ENCODE measurements at places on chromosomes 16 and 17. TPM values are rescaled to one million over a fixed set of nuclear protein-coding genes. Genes with fewer than 3 reads are reported as not detected.
A peak's percentile ranks its signal among the peaks of the same experiment; 100 is the strongest.

DNA sequence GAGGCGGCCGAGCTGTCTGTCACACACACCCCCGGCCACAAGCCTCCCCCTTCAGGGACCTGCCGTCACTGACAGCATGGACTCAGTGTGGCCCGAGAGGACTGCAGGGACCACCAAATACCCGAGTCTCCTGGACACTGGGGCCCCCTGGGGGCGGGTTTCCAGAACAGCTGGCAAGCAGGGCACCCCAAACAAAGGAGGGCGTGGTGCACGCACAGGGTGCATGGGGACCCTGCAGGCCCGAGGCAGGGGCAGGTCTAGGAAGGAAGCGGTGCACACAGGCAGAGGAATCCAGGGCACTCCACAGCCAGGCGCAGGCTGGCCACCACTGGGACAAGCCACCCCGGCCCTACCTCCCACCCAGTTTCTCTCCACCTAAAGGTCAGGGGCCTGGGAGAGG is 28.7 kb upstream of the ENPP7 start:
- H3K4me1 ChIP-seq: no peaks in the 10 kb centered on the region
- DNase-seq: no peak
- H3K27ac ChIP-seq: no peak overlapping the region

GRCh38 chr17:2062571-2063183 is 7.8 kb downstream of the HIC1 start:
- peaks cover 22% of the 10 kb centered on the region for H3K36me3 ChIP-seq
- H3K4me3 ChIP-seq: no peak overlapping the region
- peaks cover 36% of the 10 kb centered on the region for H3K4me1 ChIP-seq
- no peak for DNase-seq
- peaks cover 14% of the 10 kb centered on the region for H3K27me3 ChIP-seq

- H3K27ac ChIP-seq: no peak overlapping the region
- H3K4me3 ChIP-seq: no peak overlapping the region
- H3K27me3 ChIP-seq: peaks cover 1% of the 10 kb centered on the region
- H3K36me3 ChIP-seq: no peaks in the 10 kb centered on the region
Measured at GRCh38 chr17:32783602-32784001, 93.3 kb downstream of the MYO1D start.

DNA sequence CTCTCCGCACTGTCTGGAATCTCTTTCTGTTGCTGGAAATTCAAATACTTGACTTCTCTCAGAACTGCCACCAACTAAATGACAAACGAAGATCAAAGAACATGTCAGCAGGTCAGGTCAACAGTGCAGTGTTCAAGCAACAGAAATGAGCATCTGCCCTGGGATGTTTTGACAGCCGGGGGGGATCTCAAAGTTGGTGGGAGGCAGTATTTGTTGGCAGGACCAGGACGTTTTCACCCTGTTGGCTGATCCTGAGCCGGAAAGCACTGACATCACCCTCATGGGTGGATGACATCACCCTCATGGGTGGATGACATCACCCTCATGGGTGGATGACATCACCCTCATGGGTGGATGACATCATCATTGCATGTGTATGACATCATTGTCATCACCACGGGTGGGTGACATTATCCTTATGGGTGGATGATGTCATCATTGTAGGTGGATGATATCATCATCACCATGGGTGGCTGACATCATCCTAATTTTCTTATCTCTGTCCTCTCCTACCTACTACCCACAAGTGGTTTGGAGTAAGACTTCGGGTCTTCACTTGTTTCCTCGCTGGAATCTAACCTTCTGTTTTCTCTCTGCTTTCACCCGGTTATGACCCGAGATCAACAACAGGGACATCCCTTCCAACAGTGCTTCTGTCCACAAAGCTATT is 18.9 kb downstream of the DNAH17 start:
- H3K27ac ChIP-seq: no peak overlapping the region
- H3K4me1 ChIP-seq: no peaks in the 10 kb centered on the region
- no peak overlapping the region for H3K4me3 ChIP-seq
- no peaks in the 10 kb centered on the region for H3K36me3 ChIP-seq

DNA sequence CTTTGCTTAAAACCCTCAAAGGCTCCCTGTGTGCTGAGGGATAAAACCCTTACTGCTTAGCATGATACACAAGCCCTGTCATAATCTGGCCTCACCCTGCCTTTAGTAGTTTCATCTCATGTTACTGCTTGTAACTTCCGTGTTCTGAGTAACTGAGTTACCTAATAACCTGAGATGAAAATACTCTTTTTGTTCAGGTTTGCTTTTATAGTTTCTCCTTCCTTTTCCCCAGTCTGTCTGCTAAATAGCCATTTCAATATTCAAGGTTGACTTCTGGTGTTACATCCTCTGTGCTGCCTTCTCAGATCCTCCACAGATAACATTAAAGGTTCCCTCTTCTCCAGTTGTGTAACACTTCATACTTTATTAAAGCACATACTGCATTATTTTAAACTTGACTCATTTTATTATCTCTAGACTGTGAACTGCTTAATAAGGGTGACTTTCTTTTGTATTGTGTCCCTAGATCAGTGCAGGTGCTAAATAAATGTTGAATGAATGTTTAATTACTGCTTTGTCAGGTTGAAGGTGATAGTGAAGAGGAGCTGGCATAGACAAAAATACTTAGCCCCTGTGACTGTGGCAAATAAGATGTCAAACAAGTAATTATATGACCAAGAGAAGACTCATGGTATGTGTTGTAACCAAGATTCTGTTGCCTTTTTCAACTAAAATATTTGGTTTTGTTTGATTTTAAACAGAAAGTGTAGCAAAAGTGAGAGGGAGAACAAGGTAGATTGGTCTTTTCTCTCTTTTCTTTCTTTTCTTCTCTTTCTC is 47.8 kb downstream of the NFAT5 start:
- H3K36me3 ChIP-seq: no peaks in the 10 kb centered on the region
- no peaks in the 10 kb centered on the region for H3K27me3 ChIP-seq
- H3K4me3 ChIP-seq: no peak overlapping the region
- no peak for DNase-seq

The CRLF3 gene
- 98.7 TPM for polyA plus RNA-seq

GRCh38 chr16:26901983-26902382 is 164.7 kb upstream of the C16orf82 start:
- H3K4me3 ChIP-seq: no peak overlapping the region
- H3K36me3 ChIP-seq: no peaks in the 10 kb centered on the region
- H3K4me1 ChIP-seq: no peaks in the 10 kb centered on the region
- no peak for DNase-seq
- H3K27me3 ChIP-seq: peaks cover 3% of the 10 kb centered on the region

The ALDH3A1 gene
- 0.43 TPM for polyA plus RNA-seq

DNA sequence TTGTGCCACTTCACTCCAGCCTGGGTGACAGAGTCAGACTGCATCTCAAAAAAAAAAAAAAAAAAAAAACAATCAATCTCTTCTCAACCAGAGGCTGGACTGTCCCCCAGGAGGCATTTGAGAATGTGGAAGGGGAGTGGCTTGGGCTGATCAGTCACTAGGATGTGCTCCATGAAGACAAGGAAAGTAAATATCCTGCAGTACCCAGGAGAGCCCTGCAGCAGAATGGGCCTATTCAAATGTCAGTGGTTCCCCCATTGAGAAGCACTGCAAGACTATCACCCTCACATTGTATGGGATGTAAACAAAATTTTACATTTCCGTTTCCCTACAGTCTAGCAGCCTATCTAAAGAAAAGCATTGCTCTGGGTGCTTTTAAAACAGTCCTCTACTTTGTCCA is 70.3 kb downstream of the DNAH9 start:
- no peak overlapping the region for H3K4me3 ChIP-seq
- H3K36me3 ChIP-seq: no peaks in the 10 kb centered on the region
- H3K4me1 ChIP-seq: no peaks in the 10 kb centered on the region
- peaks cover 1% of the 10 kb centered on the region for H3K27me3 ChIP-seq
- no peak for DNase-seq

- no peak for DNase-seq
- no peak overlapping the region for H3K4me3 ChIP-seq
- no peak overlapping the region for H3K27ac ChIP-seq
- H3K27me3 ChIP-seq: no peaks in the 10 kb centered on the region
- H3K36me3 ChIP-seq: no peaks in the 10 kb centered on the region
Measured at GRCh38 chr17:39352511-39352910, 48.9 kb downstream of the FBXL20 start.

DNA sequence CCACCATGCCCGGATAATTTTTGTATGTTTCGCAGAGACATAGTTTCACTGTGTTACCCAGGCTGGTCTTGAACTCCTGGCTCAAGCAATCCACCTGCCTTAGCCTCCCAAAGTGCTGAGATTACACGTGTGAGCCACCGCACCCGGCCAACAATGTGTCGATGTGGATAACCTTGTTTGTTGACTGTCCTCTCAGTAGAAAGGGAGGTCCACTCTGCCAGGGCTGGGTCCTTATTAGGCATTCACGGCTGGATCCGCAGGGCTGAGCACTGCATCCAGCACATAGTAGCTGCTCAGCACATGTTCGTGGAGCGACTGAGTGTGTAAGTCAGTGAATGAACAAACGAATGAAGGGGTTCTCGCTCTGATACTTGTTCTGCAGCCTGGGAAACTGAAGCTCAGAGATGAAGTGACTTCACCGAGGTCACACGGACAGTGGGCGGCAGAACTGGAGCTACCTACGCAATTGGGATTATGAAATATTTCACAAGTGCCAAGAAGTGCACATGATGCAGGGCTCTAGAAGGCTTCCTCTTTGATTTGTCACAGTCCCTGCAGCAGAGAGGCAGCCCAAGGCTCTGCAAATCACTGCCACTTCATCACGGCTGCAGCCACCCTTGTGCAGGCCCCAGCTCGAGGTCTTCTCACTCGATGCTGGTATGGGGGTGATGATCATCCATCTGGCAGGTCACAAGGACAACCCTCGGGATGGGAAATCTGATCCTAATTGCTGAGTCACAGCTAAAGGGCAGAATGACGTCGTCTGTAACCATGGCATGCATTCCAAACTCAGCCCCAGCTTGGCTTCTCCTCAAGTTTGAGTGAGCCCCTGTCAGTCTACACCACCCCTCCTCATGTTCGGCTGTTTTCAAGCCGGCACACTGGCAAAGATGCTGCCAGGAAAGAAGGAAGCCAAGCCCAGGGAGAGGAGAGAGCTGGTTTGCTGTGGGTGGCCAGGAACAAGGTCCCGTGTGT is 28.0 kb upstream of the SNN start:
- H3K36me3 ChIP-seq: no peaks in the 10 kb centered on the region
- peak overlapping the region; percentile 84 for H3K27ac ChIP-seq
- H3K4me3 ChIP-seq: peak overlapping the region; percentile 9
- H3K4me1 ChIP-seq: peaks cover 26% of the 10 kb centered on the region
- peaks cover 4% of the 10 kb centered on the region for H3K27me3 ChIP-seq

DNA sequence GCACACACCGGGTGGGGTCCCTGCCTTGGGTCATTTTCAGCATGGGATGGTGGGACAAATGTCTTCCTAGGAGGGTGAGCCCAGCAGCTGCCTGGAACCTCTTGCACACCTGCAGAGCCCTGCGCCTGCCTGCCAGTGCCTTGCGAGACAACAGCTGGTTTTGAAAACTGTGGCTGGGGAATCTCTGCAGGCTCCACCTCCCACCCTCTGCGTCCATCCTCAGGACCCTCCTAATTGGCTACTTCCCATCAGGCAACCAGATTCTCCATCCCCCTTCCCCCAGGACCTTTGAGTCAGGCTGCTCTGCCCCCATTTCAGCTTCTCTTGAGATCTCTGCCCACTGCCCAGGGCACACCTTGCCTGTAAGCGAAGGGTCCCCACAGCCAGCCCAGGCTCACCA is 26.6 kb downstream of the PEMT start:
- H3K36me3 ChIP-seq: no peaks in the 10 kb centered on the region
- H3K4me3 ChIP-seq: no peak overlapping the region
- H3K27ac ChIP-seq: no peak overlapping the region
- no peak for DNase-seq
- peaks cover 3% of the 10 kb centered on the region for H3K27me3 ChIP-seq

DNA sequence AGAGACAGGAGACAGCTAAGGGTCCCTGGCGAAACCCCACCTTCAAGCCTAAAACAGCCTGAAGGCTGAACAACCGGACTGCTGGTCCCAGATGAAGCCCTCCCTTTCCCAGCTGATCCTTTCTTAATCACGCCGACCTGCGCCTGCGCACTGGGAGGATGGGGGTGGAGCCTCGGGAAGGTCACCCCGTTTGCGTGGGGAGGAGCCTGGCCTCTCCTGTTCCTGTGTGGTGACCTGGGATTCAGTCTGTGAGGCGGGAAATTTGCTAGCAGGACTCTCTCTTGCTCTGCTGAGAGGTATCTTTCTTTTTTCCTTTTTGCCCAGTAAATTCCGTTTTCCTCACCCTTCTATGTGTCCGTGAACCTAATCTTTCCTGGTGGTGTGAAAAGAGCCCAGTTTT is 9.6 kb downstream of the FAM20A start:
- H3K4me1 ChIP-seq: peaks cover 13% of the 10 kb centered on the region
- H3K4me3 ChIP-seq: no peak overlapping the region
- peaks cover 10% of the 10 kb centered on the region for H3K27me3 ChIP-seq

GRCh38 chr17:82900741-82901140 is 60.9 kb upstream of the ZNF750 start:
- H3K36me3 ChIP-seq: peaks cover 13% of the 10 kb centered on the region
- no peak overlapping the region for H3K4me3 ChIP-seq
- H3K4me1 ChIP-seq: peaks cover 8% of the 10 kb centered on the region
- no peak overlapping the region for H3K27ac ChIP-seq

The HAS3 gene
- polyA plus RNA-seq: not detected

DNA sequence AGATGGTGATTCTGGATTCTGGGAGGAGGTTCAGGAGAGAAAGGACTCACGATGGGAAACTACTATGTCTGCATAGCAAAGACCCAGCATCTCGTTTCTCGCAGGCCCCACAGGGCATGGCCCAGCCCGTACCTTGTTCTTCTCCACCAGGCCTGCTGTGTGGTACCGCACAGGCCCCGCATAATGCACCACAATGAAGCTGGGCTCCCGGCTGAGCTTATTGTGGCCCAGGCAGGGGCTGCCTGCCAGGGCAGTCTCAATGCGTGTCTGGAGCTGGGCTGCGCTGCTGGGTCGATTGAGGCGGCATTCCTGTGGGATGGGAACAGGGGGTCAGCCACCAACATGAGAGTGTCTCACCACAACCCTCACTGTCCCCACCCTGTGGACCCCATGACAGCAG is 20.4 kb downstream of the ZNHIT3 start:
- peaks cover 1% of the 10 kb centered on the region for H3K27me3 ChIP-seq
- H3K4me1 ChIP-seq: no peaks in the 10 kb centered on the region
- H3K36me3 ChIP-seq: peaks cover 35% of the 10 kb centered on the region
- no peak for DNase-seq

The KRT17 gene
- not detected for polyA plus RNA-seq

GRCh38 chr17:8708025-8708461 is 36.6 kb downstream of the CCDC42 start:
- H3K27me3 ChIP-seq: peaks cover 9% of the 10 kb centered on the region
- no peaks in the 10 kb centered on the region for H3K4me1 ChIP-seq
- H3K4me3 ChIP-seq: no peak overlapping the region
- H3K27ac ChIP-seq: no peak overlapping the region

The TAOK2 gene
- 2.1 TPM for polyA plus RNA-seq

The RNU2-1 gene
- not detected for polyA plus RNA-seq

Data from immature natural killer cell (primary cell).